Prostate gland (tissue), 2 donors: ENCODE measurements at places on chromosomes 7 and 10. TPM values are rescaled to one million over a fixed set of nuclear protein-coding genes. Genes with fewer than 3 reads are reported as not detected.

SPOCK2 gene
- total RNA-seq, result 5.1 TPM

FAM170B gene
- not detected for total RNA-seq

KCNIP2 gene
- 2.6 TPM for total RNA-seq

WBP1L gene
- total RNA-seq, result 136 TPM

TMEM120A gene
- 40.8 TPM for total RNA-seq

DCLRE1A gene
- total RNA-seq, result 6.2 TPM

OPN1SW gene
- total RNA-seq, result not detected

CADPS2 gene
- total RNA-seq, result 22.2 TPM

CHST3 gene
- total RNA-seq, result 16.5 TPM

CYCS gene
- total RNA-seq, result 36.3 TPM

FEZF1 gene
- 2.6 TPM for total RNA-seq

RET gene
- total RNA-seq, result 3.6 TPM

MYH16 gene
- 0.97 TPM for total RNA-seq

PPP1R3A gene
- 0.11 TPM for total RNA-seq

CYP2C18 gene
- total RNA-seq, result not detected

UCMA gene
- total RNA-seq, result not detected
